ENCODE measurements at places on chromosomes 11 and 22. TPM values are rescaled to one million over a fixed set of nuclear protein-coding genes. Genes with fewer than 3 reads are reported as not detected.

DNA sequence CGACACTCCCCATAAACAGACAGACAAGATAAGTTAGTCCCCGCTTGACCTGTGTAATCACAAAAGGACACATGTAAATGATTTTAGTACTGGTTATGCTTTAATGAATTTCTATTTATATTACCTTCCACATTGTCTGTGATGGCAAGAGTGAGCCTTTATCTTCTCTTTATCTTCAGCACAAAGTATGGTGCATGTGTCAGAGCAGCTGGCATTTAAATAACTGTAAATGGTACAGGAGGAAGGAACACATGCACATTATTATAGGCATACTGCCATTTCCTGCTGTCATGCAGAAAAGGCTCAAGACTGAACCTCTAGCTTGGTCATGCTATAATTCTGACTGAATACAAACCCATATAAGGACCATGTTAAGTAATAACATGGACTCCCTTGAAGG, 1342.7 kb upstream of the TENM4 start:
- DNase-seq: no peak

DNA sequence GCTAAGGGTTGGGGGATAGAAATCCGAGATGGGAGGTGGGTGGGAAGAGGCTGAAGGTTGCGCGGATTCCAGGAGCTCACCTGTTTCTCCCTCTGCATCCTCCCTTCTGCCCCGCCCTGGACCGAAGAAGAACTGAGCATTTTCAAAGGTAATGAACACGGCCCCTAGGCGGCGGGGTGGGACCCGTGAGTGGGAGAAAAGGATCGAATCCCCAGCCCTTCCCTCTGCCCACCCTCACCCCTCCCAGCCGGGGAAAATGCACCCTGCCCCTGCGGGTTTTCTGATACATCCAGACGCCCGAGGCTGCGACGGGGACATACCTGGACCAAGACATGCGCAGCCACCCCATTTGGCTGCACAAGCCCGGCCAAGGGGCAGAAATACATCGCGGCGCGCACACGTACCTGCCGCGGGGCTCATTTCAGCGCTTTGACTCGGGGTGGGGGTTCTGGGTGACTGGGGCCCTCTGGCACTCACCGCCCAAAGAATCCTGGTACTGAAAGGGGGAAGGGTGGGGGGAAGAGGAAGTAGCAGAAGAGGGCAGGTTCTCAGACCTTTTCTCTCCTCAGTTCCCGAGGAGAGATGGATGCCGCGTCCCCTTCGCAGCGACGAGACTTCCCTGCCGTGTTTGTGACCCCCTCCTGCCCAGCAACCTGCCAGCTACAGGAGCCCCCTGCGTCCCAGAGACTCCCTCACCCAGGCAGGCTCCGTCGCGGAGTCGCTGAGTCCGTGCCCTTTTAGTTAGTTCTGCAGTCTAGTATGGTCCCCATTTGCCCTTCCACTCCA, 6.0 kb downstream of the VSIG2 start:
- no peak for DNase-seq

DNA sequence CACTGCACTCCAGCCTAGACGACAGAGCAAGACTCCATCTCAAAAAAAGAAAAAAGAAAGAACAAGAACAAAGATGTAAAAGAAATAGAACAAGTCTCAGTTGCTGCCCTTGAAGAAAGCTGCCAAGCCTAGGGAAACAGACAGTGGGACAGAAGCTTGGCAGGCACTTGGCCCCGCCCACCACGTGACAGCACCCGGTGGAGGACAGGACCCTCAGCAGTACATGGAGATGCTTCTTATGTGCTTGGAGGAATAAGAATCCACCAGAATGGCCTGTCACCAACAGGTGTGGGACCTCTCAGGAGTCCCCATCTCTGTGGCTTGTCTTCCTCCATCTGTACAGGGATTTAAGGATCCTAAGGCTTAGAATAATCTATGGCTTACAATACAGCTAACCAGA, 7.6 kb upstream of the TMPRSS6 start:
- no peak for DNase-seq

- no peak for DNase-seq
Observed at GRCh38 chr11:4580124-4580523, 1.4 kb upstream of the OR52I2 start.

DNA sequence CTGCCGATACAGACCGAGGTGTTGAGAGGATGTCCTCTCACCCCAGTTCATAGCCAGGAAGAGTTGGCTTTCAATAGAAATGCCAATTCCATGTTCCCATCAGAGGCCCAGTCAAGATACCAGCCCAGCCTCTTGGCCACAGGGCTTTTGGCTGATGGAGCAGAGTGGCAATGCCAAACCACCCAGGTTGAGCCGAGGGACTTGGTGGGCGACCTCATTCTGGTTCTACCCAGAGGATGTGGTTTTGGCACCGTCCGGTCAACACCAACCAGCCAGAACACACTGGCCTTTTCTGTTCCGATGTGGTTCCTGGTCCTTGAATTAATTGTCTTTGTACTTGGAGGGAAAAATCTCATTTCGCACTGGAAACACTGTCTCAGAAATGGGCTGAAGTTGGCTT, 60.5 kb downstream of the COMMD9 start:
- DNase-seq: no peak

DNA sequence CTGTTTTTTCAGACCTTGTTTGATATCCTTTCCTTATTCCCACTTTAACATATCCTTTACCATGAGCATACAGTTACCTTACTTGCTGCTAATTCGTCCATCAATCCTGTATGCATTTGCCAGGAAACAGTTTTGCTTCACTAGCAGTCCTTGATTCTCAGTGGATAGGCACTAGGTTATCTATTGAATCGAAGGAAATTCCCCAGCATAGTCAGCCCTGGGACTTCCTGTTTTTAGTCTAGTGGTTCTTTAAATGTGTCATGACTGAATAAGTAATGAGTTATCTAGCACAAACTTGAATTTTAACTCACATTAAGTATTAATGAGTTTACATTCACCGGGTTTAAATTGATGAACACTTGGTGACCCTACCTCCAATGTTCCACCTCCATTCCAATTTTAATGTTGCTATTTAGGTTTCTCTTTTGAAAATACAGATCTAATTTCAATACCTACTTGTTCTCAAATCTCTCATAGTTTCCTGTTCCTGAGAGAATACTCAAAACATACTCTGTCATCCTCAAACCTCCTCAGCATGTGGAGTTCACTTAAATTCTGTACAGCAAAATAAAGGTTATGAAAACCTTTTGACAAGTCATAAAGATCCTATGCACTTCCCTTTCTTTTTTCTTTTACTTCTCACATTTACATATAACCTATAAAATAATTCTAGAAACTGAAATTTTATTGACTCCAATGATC, 1375.1 kb upstream of the TENM4 start:
- DNase-seq: no peak

GRCh38 chr22:46712288-46712687, 25.8 kb downstream of the CERK start:
- no peak for DNase-seq

- no peak for DNase-seq
Observed at GRCh38 chr11:117181586-117182550, 3.3 kb downstream of the SIDT2 start.

- DNase-seq: no peak
Observed at GRCh38 chr11:121672630-121673487, 220.1 kb upstream of the SORL1-AS1 start.

- DNase-seq: peak; percentile 75
Observed at GRCh38 chr11:62004473-62004872, 37.0 kb upstream of the FTH1 start.

- peak; percentile 40 for DNase-seq
Observed at GRCh38 chr11:32658639-32659406, 75.2 kb downstream of the EIF3M start.

- no peak for DNase-seq
Observed at GRCh38 chr22:40805699-40806203, 13.4 kb downstream of the SLC25A17 start.

DNA sequence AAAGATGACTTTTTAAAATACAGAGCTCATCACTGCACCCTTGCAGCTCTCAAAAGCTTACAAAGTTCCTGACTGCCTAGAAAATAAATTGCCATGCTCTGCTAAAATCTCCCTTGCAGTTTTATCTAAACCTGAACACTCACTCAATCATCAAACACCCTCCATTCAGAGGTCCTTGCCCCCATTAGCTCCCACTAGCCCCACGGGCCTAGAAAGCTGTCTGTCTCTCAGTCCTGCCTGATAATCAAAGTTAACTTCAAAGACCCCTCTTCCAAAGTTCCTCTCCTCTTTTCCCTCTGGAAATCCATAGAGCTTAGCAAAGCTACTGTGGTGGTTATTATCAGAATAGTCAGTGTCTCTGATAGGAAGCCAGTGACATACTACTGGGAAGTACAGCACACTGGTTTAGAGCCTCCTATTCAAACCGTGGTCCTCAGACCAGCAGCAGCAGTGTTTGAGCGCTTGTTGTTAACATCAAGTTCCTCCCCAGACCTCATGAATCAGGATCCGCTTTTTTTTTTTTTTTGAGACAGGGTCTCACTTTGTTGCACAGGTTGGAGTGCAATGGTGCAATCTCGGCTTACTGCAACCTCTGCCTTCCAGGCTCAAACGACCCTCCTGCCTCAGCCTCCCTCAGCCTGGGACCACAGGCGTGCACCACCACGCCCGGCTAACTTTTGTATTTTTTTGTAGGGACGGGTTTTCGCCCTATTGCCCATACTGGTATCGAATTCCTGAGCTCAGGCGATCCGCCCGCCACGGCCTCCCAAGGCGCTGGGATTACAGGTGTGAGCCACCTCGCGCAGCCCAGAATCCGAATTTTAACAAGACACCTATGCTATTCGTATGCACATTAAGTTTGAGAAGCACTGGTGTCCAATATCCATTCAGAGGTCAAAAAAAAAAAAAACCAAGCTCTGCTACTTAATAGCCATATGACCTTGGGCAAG, 1.2 kb downstream of the NDUFC2 start:
- no peak for DNase-seq

DNA sequence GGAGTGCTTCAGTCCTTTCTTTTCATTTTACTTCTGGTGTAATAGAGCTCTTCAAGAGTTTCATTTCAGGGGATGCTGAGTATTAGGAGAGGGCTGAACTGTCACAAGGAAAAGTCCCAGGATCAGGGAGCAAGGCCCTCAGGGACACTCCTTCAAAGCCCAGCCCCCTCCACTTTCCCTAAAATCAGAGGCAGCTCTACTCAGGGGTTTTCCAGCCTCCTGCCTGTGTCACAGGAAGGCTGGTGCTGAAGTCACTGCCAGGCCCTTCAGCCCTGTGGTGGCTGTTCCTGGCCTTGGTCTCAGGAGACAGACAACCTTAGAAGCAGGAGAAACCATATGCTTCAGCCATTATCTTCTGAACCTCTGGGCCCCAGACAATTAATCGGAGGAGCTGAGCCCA, 36.4 kb upstream of the KIRREL3 start:
- DNase-seq: no peak

- peak; percentile 34 for DNase-seq
Observed at GRCh38 chr11:110948112-110948511, 235.9 kb upstream of the ARHGAP20 start.

GRCh38 chr11:36012455-36012854, 68.6 kb downstream of the LDLRAD3 start:
- DNase-seq: peak; percentile 26

DNA sequence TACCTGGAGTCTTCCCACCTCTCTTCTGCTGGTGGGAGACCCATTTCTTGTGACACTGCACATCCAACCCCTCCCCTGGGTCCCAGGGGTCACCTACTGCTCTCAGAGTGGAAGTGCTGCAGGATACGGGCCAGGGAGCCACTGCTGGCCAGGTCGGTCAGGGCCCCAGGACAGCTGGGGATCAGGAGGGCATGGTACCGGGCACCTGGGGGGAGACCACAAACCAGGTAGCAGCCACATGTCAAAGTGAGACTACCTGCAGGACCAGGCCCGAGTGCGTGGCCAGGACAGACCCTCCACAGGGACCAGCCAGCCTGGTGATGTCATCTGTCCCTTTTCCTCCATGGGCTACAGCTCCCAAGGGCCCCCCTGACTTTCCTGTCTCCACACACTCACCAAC, 3.9 kb downstream of the GATD1 start:
- no peak for DNase-seq

GRCh38 chr11:67571443-67571842, 12.2 kb upstream of the GSTP1 start:
- no peak for DNase-seq

DNA sequence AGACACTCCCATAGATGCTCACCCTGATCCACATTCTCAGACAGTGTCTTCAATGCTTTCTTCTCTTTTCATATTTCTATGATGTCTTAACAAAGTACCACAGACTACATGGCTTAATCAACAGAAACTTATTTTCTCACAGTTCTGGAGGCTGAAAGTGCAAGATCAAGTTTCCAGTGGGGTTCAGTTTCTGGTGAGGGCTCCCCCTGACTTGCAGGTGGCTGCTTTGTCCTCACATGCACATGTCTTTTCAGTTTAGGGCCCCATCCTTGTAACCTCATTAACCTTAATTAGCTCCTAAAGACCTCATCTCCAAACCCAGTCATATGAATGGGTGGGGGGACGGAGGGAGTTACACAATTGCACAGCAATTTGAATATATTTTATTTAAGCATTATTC, 335.8 kb downstream of the AASDHPPT start:
- no peak for DNase-seq

- DNase-seq: no peak
Observed at GRCh38 chr11:64003807-64004589, 17.8 kb downstream of the OTUB1 start.

DNA sequence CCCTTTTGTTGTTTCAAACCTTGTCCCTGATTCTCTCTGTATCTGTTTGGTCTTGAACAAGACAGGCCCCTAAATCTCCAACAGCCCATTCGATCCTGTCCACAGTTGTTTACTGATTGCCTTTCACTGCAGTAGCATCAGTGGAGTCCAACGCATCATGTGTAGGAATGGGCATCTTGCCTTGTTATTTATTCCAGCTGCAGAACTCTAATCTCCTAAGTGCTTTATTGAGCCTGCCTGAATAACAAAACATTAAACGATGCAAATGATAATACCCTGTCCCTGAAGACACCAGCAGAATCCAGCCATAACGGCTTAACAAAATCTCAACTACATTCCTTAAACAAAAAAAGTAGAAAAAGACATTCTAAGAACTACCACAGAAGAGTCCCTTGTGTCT, 50.1 kb downstream of the SLC35F2 start:
- DNase-seq: no peak

GRCh38 chr22:38401336-38402084, 53.5 kb downstream of the KCNJ4 start:
- no peak for DNase-seq

- DNase-seq: no peak
Observed at GRCh38 chr11:134569195-134569594, 157.2 kb upstream of the B3GAT1 start.

DNA sequence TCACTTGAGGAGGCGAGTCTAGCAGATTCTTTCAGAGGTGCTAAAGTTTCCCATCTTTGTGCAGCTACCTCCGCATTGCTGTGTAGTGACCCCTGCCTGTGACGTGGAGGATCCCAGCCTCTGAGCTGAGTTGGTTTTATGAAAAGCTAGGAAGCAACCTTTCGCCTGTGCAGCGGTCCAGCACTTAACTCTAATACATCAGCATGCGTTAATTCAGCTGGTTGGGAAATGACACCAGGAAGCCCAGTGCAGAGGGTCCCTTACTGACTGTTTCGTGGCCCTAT, 8.9 kb upstream of the SAMM50 start:
- no peak for DNase-seq

Gene KREMEN1
- total RNA-seq: 5.9 TPM

Gene SYT9
- 0.14 TPM for total RNA-seq

Gene C11orf91
- not detected for total RNA-seq

Gene TYR
- total RNA-seq: not detected

Gene MRGPRX3
- not detected for total RNA-seq

Gene SAA1
- 0.43 TPM for total RNA-seq

Gene ANO5
- 2.5 TPM for total RNA-seq
